GM12892 (cell line): ENCODE measurements at places on chromosomes 13 and 19.

- DNase-seq = no peak
Measured at GRCh38 chr13:29922281-29922821, 71.9 kb upstream of the UBL3 start.

DNA sequence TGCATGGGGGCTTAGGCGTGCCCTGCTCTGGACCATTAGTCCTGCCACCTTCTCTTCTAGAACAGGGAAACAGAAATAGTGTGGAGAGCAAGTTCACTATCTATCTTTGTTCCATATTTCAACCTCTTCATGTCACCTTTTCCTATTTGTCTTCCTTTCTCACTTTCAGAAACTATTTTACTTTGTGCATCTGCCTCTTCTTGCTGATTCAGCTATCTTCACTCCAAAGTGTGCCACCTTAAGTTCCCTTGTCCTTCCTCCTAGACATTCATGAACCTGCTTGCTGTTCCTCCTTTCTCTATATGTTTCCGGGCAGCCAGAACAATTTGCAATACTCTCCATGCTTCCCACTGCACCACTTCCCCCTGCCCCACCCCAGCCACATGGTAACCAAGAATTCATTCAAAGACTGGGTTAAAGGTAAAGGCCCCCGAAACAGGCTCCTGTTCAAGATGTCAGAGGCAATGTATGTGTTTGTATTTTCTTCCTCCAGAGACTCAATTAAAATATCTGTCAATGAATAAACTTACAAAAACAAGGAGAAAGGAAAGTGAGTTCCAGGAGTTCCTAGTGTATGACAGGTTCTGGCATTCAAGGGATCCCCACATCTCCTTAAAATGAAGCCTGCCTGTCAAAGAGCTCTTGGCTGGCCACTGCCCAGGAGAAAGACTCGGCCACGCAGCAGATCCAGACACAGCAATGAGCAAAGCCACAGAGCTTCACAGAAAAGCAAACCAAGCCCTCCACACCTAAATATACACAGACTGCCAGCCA lies 268.1 kb downstream of the DNAJC15 start:
- DNase-seq = no peak

DNA sequence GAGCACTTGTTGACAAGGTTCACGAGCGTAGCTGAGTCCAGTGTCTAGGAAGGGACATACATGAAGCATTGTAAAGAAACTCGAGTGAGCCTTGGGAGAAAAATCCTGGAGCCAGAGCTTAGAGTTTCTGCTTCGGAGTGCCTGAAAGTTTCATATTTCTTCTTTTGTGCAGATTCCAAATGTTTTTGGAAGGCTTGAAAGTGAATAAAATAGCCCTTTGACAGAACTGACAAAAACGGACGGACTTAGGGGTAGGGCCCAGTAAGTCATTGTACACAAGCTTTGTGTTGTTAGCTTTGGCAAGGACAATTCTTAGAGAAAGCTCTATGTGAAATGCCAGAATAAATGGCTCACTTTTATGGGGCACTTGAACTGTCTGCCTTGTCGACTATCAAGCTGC lies 2.8 kb downstream of the RNF113B start:
- no peak for DNase-seq

GRCh38 chr19:51119101-51119500 lies 5.6 kb upstream of the SIGLEC9 start:
- no peak for DNase-seq

DNA sequence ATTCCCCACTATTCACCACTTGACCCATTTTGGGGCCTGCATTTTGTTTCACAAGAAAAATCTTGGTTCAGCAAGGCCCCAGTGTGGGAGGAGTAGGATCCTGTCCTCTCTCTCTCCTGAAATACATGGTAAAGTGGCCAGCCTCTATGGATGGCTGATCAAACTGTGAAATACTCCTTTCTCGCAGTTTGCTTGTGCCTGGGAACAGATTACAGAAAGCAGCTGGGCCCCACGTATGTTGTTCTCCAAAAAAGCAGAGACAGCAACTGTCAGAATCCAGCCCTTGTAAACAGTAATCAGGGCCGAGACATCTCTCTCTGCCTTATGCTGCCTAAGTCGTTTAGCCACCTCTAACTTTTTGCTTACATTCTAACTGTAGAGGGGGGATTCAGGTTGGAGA lies 61.0 kb upstream of the RAP2A start:
- DNase-seq = no peak
